ENCODE measurements at places on chromosomes 5 and 9.

DNA sequence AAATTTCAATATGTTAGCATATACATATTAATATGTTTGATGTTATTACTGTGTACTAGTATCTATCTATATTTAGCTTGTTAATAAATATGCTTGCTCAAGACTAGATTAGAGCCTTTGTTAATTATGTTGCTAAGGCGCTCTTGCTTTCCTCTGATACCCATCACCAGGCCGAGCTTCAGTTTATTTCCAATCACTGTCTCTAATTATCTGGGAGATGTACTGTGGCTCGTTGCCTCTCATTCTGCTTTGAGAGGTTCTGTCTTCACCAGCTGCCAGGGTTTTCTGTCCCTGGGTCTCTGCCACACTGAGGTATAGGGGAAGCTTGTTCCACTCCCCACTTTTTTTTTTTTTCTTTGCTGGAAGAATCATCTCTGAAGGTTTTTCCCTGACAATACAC is 21.0 kb upstream of the TAF11L2 start:
- no peak for DNase-seq

DNA sequence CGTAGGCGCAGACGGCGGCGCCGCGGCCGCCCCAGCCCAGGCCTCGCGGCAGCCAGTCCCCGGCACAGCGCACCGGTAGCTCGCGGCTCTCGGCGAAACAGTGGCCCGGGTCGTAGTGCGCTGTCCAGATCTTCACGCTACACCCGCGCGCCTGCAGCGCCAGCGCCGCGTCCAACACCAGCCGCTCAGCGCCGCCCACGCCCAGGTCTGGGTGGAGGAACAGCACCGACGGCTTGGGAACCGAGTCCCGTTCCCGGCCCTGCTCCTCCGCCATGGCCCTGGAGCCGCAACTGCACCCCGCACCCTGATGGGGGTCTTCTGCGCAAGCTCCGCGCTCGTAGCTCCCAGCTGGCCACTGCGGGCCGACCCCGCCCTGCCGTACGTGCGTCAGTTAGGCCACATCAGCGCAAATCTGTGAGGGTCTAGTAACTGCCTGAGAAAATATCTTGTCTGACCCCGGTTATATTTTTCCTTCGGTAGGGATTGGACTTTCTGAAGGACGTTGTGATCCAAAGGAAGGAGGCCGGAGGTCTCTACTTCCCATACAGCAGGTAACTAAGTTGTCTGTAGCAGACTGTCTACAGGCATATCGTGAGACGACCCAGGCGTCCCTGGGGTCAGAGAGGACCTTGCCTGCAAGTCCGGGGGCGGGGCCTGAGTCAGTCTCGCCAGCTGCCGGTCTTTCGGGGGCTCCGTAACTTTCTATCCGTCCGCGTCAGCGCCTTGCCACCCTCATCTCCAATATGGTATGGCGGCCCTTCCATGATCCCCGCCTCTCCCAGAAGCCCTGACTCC is at the start of the genes ALG2 and SEC61B:
Gene ALG2 (minus strand): TSS at position 322 of the 795 bp plus-strand sequence. CDS start 48 bp downstream, at position 274.
Gene SEC61B (plus strand): TSS at position 662 of the 795 bp plus-strand sequence. CDS start 82 bp downstream, at position 744.
- DNase-seq, result peak; percentile 89

DNA sequence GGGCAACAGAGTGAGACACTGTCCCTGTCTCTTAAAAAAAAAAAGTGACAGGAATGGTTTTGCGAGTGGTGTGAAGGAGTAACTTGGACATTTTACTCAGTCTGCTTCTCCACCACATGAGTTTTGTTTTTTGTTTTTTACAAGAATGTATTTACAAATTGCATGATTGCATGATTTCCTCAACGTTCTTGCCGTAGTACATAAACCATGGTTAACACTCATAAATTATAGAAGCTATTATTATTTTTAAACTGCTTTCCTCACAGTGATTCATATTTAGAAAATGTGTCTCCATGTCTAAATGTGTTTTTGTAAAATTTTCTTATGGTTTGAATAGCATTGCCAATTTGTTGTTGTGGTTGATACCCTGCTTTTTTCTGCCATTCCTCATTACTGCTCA is 220.0 kb downstream of the GOLPH3 start:
- no peak for DNase-seq

DNA sequence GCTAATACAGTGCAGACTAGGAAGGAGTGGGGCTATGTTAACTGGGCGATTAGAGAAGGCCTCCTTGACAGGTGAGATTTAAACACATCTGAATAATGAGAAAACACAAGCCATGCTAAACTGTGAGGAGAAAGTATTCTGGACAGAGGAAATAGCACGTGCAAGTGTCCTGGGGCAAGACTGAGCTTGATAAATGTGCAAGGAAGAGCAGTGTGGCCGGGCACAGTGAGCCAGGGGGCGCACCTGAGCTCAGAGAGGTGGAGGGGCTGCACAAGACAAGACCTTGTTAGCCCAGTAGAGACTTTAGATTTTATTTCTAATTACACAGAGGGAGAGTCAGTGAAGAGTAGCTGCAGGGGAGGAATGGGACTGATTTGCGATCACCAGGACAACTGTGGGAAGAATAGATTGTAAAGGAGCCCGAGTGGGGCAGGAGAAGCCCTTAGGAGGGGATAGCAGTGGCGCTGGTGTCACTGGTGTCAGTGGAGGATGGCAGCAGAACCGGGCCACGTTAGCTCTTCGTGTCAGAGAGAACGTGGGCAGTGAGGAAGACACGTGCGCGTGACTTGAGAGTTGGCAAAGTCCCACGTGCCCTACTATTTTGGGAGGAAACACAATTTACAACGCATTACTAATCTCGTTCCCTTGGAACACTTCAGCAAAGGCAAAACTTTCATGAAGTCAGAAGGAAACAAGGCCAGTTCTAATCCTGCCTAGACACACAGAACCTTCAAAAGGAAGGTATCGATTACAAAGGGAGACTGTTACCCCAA is 17.9 kb upstream of the C5orf47 start:
- no peak for DNase-seq

- DNase-seq, result peak; percentile 37
Measured at GRCh38 chr9:84851935-84852585, 182.5 kb downstream of the NTRK2 start.

- DNase-seq, result no peak
Measured at GRCh38 chr5:138569782-138570181, 5.4 kb downstream of the HSPA9 start.

- DNase-seq, result no peak
Measured at GRCh38 chr5:170293273-170293672, 4.3 kb downstream of the LCP2 start.

- DNase-seq, result no peak
Measured at GRCh38 chr5:115949096-115949495, 13.2 kb upstream of the LVRN start.

DNA sequence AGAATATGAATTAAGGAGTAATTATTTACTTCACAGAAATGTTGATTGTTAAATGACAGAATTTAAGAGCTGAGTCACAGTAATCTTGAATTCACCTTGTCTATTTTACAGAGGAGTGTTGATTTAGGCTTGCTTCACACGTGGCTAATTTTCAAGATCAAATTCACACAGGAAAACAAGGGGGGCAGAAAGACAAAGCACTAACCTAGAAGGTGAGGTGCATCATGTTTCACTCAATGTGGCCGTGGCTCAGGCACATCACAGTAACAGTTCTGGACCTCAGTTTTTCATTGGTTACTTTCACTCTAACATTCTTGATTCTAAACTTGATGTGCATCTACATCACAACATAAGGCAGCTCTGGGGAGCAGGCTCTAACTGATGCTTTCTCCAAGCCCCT is 69.6 kb upstream of the GNAQ start:
- DNase-seq, result no peak

- no peak for DNase-seq
Measured at GRCh38 chr9:14906000-14906399, 4.2 kb downstream of the FREM1 start.

DNA sequence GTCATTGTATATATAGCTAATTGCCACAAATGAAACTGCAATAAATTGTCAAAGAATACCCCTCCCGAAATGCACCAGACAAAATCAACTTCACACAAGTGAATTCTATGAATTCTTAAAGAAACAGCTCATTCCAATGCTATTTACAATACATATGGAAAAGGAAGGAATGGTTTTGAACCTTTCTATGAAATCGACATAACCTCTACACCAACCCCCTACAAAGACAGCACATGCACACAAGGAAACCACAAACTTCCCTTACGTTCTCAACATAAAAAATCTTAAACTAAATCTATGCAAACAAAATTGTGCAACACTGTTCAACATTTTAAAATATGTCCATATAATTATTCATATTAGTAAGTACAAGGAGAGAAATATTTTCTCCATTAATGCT is 39.2 kb downstream of the MARCHF11 start:
- no peak for DNase-seq

- no peak for DNase-seq
Measured at GRCh38 chr5:179124853-179125788, 64.9 kb downstream of the ZNF354C start.

DNA sequence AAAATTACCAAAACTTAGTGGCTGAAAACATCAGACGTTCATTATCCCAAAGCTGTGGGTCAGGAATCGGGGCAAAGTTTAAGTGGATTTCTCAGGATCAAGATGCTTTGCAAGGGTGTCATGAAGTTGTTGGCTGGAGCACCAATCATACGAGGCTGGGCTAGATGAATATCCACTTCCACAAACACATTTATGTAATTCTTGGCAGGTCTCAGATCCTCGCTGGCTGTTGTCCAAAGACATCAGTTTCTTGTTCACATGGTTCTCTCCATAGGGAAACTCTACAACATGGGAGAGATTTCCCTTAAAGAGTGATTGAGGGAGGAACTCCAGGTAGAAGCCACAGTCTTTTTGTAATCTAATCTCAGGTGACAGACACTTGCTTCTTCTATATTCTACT is 20.2 kb upstream of the CCDC192 start:
- no peak for DNase-seq

DNA sequence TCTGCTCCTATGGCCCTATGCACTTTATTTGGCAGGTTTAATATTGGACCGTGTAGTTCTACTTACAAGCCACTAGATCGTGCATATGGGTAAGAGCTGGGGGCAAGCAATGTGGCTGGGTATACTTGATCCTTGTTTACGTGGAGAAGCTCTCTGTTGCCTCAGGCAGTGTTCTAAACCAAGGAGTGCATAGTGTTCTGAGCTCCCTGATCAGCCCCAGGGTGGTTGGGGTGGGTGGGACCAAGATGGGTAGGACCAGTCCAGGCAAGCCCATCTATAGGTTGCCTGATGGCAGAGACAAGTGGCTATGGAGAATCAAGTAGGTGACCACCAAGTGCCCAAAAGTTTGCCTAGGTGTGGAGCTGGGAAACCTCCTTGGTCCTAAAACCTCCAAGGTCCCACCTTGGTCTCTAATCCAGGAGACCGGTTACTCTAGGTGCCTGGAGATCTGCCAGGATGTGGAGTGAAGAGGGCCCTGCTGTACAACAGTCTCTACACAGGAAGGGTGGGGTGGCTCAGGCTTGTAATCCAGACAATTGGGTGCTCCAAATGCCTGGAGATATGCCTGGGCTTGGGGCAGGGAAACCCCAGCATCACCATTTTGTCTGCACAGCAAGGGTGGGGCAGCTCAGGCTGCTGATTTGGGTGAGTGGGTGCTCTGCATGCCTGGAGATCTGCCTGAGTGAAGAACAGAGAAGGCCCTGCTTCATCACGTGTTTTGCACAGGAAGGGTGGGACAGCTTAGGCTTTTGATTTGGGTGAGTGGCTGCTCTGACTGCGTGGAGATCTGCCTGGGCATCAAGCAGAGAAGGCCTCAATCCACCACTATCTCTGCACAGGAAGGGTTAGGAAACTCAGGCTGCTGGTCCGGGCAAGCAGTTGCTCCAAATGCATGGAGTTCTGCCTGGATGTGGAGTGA is 659.8 kb downstream of the TLE4 start:
- no peak for DNase-seq

- no peak for DNase-seq
Measured at GRCh38 chr5:37214550-37214949, 34.6 kb downstream of the CPLANE1 start.

DNA sequence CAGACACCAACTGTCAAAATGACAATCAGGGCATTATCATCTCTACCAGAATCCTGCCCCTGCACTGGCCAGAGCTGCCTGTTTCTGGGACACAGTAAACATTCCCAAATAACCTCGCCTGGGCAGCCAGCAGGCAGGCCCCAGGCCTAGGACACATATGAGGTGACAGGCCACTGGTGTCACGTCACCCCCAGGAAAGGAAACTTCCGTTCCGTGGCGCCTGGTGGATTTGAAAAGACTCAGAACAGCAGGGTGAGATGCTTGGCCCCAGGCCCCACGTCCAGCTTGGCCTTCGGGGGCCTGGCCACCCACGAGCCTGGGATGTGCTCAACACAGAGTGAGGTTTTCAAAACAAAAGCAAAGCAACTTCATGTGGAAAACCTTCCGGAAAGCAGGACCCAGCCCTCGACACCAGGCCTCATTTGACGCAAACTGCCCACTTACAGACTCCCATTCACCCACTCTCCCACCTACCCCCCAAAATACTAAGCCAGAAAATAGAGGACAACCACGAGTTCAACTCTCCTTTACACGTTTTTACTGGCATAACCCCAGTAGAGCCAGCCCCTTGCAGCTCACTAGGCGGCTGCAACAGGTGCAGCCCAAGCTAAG is 1.2 kb downstream of the SEMA4D start:
- no peak for DNase-seq

- DNase-seq, result no peak
Measured at GRCh38 chr5:25573691-25574090, 928.9 kb upstream of the CDH10 start.

DNA sequence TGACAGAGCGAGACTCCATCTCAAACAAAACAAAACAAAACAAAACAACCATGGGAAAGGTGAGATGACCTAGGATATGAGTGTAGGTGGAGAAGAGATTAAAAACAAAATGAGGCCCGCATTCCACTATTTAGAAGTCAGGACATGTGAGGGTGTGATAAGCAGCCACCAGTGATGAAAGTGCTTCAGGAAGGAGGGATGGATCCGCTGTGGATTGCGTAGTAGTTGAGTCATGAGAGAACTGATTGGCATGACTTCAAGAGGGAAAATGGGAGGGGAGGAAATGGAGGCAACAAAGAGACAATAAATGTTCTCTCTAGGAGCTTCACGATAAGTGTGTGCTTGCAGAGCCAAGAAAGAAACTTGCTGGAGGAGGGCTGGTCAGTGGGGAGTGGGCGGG is 367.6 kb downstream of the ARL15 start:
- DNase-seq, result peak; percentile 51

- DNase-seq, result no peak
Measured at GRCh38 chr5:121962347-121962670, 534 bp downstream of the SRFBP1 start.

- no peak for DNase-seq
Measured at GRCh38 chr9:2043243-2043642, 28.1 kb downstream of the SMARCA2 start.

DNA sequence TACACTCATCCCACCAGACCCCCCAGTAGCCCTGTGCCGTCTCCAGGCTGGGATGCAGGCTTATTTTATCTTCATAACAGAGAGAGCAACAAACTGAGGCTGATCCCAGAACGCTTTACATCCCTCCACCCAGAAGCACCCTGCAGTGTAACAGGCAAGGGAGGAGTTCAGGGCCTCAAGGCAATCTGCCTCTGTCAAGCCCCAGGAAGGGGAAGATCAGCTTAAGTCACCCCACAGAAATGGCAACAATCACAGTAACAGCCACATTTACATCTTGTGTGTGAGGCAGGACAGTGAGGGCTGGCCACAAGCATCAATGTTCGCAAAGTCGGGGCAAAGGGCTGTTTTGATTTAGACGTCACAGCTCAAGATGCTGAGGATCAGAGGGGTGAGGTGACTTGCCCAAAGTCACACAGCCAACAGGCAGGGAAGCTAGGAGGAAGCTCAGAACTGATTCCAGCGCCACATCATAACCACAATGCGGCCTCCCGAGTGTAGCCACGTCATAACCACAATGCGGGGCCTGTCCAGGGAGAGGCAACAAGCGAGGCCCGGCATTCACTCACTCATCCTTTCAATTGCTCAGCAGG is 14.4 kb downstream of the STK10 start:
- DNase-seq, result no peak

GRCh38 chr9:128470560-128470959 is 14.8 kb downstream of the ODF2 start:
- DNase-seq, result no peak

Data from HTR-8/SVneo (cell line).